ENCODE measurements at places on chromosomes 7 and 10. TPM values are rescaled to one million over a fixed set of nuclear protein-coding genes. Genes with fewer than 3 reads are reported as not detected.

- H3K27ac ChIP-seq: no peak overlapping the region
- H3K27me3 ChIP-seq: no peaks in the 10 kb centered on the region
- DNase-seq: peak; percentile 79
- no peak overlapping the region for H3K4me3 ChIP-seq
- H3K36me3 ChIP-seq: peaks cover 17% of the 10 kb centered on the region
These were observed 125.9 kb downstream of the GRK5 start for GRCh38 chr10:119333146-119333792.

GRCh38 chr7:143518941-143519340 lies 41.3 kb downstream of the TAS2R41 start:
- H3K36me3 ChIP-seq: peaks cover 3% of the 10 kb centered on the region
- H3K4me1 ChIP-seq: peaks cover 3% of the 10 kb centered on the region
- no peak overlapping the region for H3K27ac ChIP-seq
- H3K4me3 ChIP-seq: no peak overlapping the region
- no peak for DNase-seq
- H3K27me3 ChIP-seq: no peaks in the 10 kb centered on the region

Gene AZGP1
- not detected for total RNA-seq

Gene OLAH
- not detected for total RNA-seq

Gene NDUFB2
- total RNA-seq: 179 TPM

Gene NRCAM
- total RNA-seq: 1.0 TPM

Gene VWA2
- total RNA-seq: not detected
